ENCODE measurements at places on chromosomes 2 and 18. TPM values are rescaled to one million over a fixed set of nuclear protein-coding genes. Genes with fewer than 3 reads are reported as not detected.

The RTKN gene
- 4.2 TPM for total RNA-seq

The MFSD6 gene
- total RNA-seq, result 45.8 TPM

The TACR1 gene
- not detected for total RNA-seq

- DNase-seq, result no peak
Measured at GRCh38 chr2:132033365-132033764, 128.4 kb downstream of the ANKRD30BL start.

DNA sequence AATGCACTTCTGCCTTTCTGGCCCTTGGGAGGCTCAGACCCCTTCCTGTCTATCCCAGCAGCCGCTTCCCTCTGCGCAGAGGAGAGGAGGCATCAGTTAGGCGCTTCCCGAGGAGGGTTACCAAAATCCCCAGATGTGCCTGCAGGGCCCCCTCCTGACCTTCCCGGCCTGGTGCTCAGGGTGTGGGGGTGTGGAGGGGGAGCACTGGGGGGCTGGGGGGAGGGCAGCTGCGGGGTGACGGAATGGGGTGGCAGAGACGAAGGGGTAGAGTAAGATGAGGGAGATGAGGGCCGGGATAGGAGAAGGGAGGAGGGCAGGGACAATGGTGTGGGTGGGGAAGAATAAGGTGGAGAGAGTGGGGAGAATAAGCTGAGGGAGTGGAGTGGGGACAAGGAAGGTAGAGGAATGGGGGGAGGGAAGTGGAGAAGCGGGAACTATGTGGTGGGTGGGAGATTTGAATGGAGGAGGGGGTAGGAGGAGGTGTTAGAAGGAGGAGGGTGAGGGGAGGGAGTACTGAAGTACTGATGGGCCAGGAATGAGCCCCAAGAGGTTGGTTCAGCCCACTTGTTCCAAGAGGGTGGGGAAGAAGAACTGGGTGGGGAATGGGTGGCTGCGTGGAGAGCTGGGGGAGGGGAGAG lies 6.5 kb upstream of the ZAP70 start:
- DNase-seq, result no peak

- no peak for DNase-seq
Measured at GRCh38 chr2:19442731-19443130, 84.3 kb upstream of the OSR1 start.

DNA sequence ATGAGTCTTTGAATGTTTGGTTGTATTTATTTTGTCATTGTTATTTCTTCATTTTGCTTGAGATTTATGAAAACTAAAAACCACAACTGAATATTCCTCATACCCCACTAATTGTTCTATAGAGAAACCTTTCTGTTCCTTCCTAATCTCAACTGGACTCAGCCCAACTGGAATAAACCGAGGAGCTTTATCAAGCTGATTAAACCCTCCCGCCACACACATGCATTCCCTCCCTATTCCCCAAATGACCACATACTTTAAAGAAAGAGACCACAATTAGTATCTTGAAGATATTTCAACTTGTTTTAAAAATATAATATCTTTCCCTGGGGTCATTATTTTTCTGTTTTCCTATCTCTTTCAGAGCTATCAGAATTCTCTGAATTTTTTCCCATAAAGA lies 107.5 kb downstream of the OSR1 start:
- no peak for DNase-seq

DNA sequence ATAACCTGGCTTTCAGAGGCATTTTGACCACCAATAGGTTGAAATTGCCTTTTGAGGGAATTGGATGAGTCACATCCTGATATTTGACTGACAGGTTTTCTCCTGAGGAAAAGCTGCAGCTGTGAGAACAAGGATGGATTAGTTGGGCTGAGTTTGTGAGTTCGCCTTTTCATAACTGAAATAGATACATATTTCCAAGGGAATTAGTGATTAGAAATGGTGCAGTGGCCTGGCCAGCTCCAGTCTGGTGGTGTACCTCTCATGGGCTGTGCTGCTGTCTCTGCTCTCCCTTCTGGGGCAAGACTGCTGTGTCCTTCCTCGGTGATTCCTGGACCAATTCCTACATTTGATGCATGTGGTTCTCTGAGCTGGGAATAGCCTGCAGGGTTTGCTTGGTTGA lies 341.3 kb downstream of the TSN start:
- DNase-seq, result no peak

DNA sequence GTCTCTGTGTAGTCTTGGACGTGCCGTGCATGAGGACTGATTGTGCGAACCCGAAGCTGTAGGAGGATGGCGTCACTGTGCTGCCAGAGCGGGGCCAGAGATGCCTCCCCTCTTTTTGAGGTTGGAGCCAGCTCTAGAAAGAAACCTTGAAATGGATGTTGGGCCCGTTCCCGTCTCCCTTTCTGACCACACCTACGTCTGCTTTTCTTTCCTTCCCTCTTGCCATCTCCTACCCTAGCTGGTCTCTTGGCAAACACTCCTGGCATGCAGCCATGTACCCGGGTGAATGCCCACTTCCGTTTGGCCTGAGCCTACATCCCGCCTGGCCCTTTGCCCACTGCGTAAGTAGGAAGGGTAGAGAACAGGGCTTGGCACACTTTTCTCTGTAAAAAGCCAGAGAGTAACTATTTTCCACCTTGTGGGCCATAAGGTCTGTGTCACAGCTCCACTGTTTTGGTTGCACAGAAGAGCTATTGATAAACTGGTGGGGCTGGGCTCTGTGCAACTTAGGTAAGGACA lies 37.4 kb downstream of the SH3BP4 start:
- no peak for DNase-seq

DNA sequence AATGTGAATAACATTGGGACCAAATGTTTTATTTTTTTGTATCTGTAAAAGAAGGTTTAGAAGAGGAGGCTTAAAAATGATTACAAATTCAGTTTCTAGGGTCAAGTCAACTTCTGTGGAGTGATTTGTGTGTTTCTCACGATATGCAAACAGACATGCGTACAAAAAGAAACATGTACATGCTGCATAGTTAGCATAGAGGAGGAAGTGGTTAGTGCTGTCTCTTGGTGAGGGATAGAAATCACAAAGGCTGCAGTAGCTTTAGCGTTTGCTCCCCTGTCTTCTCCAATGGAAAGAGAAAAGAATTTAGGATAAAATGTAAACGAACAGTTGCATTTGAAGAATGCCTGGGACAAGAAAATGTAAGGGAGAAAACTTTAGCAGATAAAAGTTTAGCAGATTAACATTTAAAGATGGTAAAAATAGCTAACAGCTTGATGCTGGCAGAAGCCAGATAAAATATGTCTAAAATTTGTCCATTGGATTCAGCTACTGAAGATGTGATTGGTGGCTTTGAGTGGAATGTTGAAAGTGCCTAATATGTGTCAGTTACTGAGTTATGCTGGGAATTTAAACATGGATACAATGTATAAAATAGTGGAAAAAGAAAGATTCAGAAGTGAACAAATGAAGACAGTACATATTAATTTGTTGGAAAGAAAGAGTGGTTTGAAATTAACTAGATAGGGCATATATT lies 44.9 kb downstream of the MALT1 start:
- no peak for DNase-seq

DNA sequence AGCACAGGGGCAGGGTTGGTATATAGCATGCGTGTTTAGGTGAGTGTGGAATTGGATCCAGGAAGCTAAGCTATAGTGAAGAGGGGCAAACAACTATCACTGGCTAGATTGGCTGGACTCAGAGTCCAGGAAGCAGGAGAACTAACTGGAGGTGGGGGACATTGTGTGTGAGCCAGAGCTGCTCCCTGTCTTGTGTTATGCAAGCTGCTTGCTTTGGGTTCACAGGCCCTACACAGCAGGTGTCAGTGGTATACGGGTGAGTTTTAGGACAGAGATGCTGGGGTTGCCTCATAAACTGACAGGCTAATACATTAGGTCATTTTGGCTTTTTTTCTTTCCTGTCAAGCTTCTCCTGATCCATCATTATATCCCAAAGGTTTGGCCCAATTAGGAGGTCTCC lies 87.5 kb downstream of the CCDC85A start:
- DNase-seq, result no peak

GRCh38 chr18:27061488-27062095 lies 123.5 kb downstream of the CHST9 start:
- DNase-seq, result no peak

DNA sequence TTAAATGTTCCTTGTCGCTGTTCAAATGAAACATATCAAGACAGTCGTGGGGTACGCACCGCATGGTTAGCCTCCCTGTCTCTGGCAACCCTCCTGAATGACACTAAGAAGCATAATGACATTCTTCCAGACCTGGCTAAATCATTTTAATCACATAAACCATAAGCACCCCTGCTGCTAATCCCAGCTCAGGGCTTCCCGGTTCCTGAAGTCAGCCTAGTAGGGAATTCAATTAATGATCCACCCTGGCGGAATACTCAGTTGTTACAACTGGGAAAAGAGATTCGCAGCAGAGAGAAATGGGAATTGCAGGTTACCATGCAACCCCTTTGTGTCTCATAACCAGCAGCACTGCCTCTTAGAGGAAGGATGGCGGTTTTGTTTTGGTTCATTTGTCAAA lies 200.8 kb upstream of the AGAP1 start:
- no peak for DNase-seq

- no peak for DNase-seq
Measured at GRCh38 chr2:30986231-30986580, 152.0 kb downstream of the GALNT14 start.

GRCh38 chr18:80034852-80035406 lies 695 bp downstream of the RBFA start:
- no peak for DNase-seq

GRCh38 chr2:123771928-123772632 lies 253.0 kb upstream of the CNTNAP5 start:
- DNase-seq, result no peak

DNA sequence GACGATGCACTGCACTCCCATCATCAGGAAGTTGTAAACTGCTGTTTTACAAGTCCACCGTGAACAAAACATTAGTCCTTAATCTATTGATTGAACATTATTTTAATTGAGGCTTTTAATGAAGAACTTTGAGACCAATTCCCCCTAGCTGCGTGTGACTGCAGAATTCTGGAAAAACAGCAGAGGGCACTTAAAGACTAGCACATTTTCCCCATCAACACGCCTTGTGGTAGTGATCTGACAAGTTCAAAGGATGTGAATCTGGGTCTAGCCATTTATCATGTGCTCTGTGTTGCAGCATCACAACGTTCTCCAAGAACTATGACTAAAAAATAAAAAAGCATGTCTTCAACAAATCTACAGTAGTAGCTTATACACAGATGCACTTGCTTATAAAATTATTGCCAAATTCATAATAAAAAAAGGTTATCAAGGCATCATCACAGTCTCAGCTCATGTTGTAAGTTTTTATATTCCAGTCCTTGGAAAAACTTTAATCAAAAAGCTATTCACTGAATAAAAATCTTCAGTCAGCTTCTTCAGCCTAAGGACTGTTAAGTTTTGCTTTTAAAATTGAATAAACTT lies 35.8 kb downstream of the SKOR2 start:
- DNase-seq, result no peak

DNA sequence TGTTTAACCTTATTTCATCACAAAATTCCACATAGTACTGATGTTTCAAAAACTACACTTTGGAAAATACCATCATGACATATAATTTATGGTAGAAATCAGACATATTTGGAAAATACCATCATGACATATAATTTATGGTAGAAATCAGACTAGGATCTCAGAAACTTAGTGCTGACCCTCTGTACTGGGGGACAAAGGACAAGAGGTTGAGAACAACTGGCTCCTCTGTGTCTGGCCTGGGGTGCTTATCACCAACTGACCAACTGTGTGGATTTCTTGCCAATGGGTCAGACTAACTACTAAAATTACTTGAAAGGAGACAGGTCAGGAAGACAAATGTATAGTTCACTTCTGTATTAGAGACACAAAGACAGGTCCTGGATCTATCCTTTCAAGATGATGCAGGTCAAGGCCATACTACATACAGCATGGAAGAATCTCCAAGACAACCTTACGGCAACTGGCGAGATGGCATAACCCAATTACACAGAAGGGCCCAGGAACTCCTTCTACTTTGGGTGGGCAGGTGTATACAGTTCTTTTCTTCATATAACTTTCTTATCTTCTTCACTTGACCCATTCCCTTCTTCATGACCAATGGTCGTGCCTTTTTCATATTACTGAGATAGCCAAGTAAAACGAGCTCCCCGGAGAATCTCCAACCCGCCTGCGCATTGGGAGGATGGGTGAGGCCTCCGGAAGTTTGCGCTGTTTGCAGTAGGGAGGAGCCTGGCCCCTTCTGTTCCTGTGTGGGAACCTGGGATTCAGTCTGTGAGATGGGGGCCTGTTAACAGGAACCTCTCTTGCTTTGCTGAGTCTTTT lies 290.5 kb downstream of the AGPS start:
- DNase-seq, result no peak

DNA sequence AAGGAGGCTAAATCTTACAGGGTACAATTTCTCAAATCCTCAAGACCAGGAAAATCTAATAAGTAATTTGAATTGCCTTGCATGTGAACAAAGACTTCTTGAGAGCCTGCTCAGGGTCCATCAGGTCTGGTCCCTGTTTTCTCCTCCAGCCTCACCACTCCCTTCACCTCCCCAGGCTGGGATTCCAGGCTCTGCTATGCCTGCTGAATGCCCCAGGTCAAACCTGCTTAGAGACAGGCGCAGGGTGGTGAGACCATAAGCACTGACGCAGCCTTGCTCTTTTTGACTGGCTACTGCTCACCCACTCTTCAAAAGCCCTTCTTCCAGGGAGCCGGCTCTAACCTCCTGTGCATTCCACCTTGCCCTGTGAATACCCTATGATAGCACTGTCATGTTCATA lies 356.4 kb upstream of the ACVR2A start:
- DNase-seq, result no peak

DNA sequence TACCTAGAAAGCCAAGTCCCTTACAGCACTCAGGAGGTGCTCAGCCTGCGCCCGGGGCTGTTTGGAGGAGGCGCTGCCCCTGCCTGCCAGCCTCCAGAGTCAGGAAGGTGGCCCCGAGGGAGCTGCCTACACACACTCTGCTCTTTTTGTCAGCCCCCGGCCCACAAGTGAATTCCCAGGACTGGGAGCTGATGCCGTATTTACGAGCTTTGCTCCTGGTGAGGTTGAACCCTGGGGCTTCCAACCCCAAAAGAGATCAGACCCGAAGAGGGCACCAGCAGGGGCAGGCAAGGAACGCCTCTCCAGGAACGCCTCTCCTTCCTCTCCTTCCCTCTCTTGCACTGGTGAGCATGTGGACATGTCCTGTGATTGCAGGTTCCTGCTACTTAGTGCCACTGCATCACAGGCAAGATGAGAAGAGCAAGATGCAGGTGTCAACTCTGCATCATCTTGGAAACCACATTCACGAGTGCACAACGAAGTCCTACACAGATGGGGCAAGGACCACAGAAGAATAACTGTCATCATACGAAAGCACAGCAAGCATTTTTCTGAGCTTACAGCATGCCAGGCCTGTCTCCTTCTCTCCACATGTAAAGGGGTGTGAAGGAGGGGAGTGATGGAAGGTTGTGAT lies 126.7 kb downstream of the NDUFA10 start:
- DNase-seq, result no peak

DNA sequence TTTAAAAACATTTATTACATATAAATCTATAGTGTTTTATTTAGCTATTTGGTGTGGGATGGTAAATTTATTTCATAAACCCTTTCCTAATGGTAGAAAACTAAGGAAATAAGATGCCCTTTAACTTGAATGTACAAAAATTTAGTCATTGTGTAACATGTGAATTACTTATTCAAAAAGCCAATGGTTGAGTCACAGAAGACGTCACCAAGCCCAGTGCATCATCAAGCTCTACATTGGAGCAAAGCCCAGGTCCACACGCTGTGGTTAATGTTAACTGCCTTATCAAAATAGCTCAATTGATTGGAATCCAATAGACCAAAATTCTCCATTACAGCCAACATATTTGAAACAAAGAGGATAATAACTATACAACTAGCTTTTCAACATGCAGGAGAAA lies 145.5 kb upstream of the LYPD1 start:
- no peak for DNase-seq

Data from activated T-helper 1 cell treated with anti-CD3 and anti-CD28 coated beads, Interleukin-12 subunit alpha, Interleukin-12 subunit beta, Interleukin-2, Interleukin-4 antibody, amounts not matched to agents 30 ng/mL and 10 ng/mL and 1 ng/mL, durations not matched to agents 14 hours and 24 hours and 36 hours (primary cell).